Hematopoietic multipotent progenitor cell (in vitro differentiated cells): ENCODE measurements at places on chromosomes 16 and 17.
A peak's percentile ranks its signal among the peaks of the same experiment; 100 is the strongest.

DNA sequence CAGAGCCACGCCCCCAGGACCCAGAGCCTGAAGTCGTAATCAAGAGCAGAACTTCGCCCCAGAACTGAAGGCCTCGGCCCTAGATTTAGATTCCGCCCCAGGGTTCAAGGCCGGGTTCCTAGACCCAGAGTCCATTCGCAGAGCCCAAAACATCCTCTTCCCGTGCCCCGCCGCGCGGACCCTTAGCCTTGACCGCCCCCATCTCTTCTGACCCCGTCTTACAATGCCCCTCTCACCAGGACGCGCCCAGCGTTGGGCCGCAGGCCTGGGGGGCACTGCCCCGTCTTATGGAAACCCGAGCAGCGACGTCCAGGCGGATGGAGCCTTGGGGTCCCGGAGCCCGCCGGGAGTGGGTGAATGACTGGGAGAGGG is 5.0 kb downstream of the CD19 start:
- no peak for DNase-seq

- DNase-seq: no peak
These were observed 187.0 kb downstream of the SOX9 start for GRCh38 chr17:72307836-72308235.

- DNase-seq: no peak
These were observed 225.9 kb upstream of the XYLT1 start for GRCh38 chr16:17696616-17697015.

GRCh38 chr17:63290351-63290750 is 155.8 kb downstream of the CYB561 start:
- no peak for DNase-seq

- DNase-seq: no peak
These were observed 33.7 kb downstream of the GDE1 start for GRCh38 chr16:19488213-19488640.

DNA sequence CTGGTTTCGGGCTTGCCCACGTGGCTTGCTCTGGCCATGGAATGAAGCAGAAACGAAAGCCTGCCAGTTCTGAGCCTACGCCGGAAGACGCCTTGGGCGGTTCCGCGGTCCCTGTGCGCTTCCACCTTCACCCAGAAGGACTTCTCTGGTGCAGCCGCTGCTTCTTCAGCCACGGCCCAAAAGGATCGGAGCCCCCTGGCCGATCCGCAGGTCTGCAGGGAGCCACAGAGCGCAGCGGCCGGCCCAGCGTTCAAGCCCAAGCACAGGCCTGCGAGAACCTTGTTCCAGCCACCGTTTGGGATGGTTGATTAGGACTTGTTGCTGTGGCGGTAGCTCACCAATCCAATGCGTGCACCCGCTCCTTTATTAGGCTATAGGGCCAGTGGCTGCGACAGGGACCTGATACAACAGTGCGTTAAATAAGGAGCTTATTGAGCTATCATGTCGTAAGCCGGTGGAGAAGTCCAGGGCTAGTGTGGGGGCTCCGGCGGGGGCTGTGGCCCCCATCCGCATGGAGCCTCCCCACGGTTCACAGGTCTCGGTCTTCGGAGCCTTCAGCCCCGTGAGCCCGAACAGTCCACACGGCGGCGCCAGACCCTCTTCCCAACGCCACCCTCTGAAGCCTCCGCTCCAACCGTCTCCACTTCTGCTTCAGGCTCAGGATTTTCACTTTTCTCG is 10.2 kb upstream of the MPP2 start:
- DNase-seq: peak; percentile 61

DNA sequence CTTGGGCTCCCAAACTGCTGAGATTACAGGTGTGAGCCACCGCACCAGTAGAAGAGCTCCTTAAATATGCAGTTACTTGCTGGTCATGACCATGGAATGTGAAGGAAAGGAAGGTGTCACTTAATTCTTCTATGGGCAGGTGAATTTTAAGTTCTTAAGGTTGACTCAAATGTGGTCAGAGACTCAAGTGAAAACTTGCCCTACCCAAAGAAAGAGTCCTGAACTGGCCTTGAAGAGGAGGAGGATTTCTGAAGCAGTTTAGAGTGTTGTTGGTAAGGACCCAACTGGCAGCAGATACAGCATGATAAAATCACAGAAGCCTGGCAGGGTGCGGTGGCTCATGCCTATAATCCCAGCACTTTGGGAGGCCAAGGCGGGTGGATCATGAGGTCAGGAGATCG is 29.4 kb downstream of the CHD9 start:
- no peak for DNase-seq

DNA sequence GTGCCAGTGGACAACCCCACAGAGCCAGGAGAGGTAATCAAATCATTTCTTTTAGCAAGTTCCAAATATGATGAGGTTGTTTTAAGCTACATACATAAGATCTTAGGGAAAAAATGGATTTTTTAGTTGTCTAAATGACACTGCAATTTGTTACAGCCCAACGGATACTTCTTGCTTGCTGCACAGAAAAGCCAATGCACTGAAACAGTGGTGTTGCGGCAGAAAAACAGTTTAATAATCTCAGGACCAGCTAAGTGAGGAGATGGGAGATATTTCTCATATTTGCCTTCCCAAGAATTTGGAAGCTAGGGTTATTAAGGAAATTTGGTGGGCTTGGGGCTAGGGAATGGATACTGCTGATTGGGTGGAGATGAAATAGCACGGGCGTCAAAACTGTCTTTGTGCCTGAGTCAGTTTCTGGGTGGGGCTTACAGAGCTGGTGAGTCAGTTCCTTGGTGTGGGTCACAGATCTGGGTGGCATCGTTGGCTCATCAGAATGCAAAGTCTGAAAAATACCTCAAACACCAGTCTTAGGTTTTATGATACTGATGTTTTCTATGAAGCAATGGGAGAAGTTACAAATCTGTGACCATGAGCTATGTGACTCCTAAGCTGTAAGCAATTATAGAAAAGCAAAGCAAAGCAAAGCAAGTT is 255.4 kb downstream of the IRX3 start:
- DNase-seq: no peak

GRCh38 chr17:9273428-9274391 is 252.4 kb downstream of the NTN1 start:
- no peak for DNase-seq
